ENCODE measurements at places on chromosomes 6 and 20. TPM values are rescaled to one million over a fixed set of nuclear protein-coding genes. Genes with fewer than 3 reads are reported as not detected.

The FYN gene
- 137 TPM for polyA plus RNA-seq

The TCF21 gene
- 173 TPM for polyA plus RNA-seq

The DEFB125 gene
- not detected for polyA plus RNA-seq

DNA sequence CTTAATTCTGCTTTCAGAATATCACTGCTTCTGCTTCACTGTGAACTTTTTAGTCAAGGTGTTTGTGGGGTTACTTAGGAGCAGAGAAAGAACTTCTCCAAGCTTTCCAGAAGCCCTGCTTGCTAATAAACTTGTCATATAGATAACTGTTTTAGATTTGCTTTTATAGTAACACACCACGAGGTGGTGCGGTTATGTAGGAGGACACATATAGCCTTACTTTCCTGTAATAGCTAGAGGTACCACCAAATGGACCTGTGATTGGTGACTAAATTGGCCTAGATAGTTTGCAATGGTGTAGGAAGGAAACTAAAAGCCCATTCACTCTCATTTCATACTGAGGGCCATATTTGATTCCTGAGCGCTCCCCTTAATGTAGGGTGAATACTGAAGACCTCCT, 52.3 kb upstream of the BCLAF1 start:
- DNase-seq: no peak

DNA sequence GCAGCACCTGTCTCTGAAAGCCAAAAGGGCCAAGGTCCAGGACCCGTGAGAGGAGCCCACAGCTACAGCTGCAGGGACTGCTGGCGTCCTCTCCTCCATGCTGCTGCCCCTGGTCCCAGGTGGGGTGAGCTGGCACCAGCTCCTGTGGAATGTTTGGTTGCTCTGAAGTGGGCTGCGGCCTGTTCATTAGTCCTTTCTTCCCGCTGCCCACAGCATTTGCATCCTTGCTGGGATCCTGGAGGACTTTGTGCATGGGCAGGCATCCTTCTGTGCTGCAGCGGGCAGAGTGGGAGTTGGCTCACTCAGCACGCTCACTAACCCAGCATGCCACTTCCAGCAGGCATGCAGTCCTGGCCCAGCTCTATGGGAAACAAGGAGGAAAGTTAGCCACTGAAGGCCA, 76.4 kb downstream of the DHX35 start:
- DNase-seq: no peak

DNA sequence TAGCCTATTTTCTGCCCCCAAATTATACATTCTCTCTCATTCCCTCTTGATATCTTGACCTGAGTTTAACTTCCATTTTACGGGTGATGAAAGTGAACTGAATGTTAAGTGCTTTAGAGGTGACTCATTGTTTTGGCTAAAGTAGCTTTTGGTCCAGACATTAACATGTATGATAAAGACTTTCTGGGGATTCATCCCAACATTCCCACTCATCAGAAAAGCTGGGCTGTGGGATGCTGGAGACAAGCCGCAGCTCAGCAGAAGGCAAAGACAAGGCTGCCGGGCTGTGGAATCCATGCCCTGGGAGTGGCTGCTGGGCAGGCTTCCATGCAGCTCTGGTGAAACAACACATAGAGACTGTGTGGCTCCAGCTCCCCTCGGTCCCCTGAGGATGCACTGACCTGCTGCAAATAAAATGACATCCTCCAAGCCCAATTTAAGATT, 89.9 kb upstream of the SYNDIG1 start:
- no peak for DNase-seq

- no peak for DNase-seq
Measured at GRCh38 chr6:35136185-35136584, 5.0 kb downstream of the TCP11 start.

GRCh38 chr20:53223626-53224172, 251.5 kb downstream of the TSHZ2 start:
- no peak for DNase-seq

- DNase-seq: no peak
Measured at GRCh38 chr6:125255201-125255600, 46.6 kb downstream of the HDDC2 start.

DNA sequence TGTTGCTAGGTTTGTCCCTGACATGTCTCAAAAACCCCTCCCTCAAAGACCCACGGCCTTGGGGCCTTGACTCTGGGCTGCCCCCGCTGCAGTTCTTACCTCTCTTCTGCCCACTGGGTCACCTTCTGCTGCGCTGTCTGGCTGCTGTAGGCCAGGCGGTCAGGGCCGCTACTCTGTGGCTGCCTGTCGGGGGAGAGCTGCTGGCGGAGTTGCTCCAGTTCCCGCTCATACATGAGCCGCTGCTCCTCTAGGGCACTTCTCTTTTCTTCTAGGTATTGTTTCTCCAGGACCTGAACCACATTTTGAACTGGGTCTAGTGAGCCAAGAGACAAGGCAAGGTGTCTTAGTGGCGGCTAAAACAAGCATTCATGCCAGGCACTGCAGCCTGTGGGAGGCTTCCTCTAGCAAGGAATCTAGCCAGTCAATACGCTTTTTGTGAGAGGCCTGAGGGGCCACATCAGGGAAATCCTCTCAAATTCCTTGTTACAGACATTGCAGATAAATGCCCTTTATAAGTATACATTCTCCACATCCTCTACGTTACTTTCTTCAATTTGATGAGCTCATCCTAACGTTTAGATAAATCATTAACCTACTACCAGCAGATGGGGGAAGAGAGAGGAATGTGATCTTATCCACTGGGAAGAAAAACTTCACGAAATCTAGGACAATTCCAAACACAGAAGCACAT, 110.3 kb upstream of the NUP153 start:
- no peak for DNase-seq

DNA sequence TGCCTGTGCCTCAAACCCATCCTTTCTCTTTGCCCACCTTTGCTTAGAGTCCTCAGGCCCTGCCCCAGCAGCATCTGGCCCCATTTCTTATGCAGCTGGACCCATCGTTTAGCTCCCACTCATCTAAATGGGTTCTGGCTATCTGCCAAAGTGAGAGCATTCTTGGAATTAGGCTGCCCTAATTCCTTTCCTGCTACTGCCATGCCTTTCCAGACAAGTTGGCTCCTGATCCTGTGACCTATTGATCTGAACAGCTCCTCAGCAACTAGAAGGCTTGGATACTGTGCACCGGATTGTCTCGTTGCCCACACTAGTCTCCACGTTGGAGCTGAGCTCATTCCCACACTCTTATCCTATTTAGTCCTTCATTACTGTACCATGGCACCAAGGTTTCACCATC, 22.9 kb downstream of the DZANK1 start:
- DNase-seq: no peak

GRCh38 chr6:130615816-130616215, 211.4 kb upstream of the SMLR1 start:
- DNase-seq: no peak

DNA sequence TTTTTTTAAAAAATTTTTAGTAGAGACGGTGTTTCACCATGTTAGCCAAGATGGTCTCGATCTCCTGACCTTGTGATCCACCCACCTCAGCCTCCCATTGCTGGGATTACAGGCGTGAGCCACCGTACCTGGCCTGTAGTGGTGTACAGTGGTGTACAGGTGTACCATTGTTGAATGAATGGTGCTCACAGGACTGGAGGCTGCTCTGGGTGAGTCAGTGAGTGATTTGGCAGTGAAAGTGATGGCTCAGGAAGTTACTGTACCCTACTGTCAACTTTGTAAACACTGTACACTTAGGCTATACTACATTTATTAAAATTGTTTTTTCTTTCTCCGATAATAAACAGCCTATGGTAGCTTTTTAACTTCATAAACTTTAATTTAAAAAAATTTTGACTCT, 122.8 kb upstream of the EEF1E1 start:
- DNase-seq: no peak
